ENCODE measurements at places on chromosomes 5 and 9.

- DNase-seq = no peak
Measured at GRCh38 chr9:72315089-72315509, 49.9 kb downstream of the ZFAND5 start.

DNA sequence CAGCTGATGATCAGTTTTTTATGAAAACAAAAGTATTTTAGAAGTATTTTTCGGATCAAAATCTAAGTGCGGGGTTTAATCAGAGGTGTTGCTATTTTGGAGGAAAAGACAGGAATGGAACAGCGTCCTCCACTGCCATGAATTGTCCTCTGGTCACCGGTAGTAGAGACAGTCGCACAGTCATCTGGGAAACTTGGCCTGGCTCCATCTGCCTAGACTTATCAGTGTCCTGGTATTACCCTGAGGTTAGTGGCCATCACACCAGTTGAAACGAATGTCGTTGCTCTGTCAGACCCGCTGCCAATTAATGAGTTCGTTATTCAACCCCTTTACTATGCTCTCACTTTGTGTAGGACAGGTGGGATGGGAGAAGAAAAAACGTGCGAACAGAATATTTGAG lies 8.2 kb downstream of the TLX3 start:
- DNase-seq = no peak

DNA sequence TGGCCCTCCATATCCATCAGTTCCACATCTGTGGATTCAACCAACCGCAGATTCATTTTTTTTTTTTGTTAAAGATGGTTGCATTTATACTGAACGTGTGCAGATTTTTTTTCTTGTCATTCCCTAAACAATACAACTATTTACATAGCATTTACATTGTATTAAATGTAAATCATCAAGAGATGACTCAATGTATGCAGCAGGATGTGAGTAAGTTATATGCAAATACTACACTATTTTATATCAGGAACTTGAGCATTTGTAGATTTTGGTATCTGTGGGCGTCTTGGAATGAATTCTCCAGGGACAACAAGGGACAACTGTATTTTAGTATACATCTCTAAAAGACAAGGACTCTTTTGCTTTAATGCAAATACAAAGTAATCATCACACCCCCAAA lies 299.2 kb upstream of the ZNF608 start:
- no peak for DNase-seq

DNA sequence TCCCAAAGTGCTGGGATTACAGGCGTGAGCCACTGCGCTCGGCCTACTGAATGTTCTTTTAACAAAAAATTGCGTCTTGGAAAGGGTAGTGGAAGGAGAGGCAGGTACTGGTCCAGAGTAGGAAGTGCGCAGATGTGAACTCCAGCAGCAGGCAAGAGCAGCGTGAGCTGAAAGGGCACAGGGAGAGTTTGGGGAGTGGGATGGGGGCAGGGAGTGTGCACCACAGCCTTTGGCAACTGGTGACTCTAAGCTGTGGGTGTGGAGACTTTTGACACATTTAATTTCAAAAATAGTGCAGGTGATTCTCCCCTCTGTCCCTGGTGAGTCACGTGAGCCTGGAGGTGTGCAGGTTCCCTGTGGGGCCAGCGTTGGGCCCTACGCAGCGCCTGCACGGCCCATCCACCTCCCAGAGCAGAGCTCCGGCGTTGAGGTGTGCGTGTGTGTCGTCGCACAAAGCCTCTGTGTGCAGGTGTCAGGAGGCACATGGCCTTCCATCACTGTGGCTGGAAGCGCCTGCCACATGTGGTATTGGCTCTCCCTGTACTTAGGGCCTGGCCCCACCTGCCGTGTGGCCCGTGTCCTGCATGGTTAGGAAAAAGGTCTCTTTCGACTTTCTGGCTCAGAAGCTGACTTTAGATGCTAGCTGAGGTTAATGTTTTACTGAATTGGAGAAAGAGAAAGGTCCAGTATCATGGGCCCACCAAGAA lies 11.5 kb downstream of the SQSTM1 start:
- DNase-seq = no peak

DNA sequence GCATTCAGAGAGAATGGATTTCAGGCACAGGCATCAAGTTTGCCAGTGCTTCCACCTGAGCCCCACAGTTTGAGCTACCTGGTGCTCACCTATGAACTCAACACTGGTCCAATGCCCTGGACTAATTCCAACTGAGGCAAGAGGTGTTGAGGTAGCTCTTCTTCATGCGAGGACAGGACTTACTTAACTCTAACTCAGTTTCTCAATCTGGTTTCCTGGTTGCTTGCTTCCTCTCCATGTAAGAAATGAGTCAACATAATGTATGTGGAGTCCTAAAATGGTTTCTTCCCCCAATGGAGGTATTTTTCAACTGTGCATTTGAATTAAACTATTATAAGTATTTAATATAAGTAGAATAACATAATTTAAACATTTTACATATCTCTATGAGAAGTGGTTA lies 523.6 kb upstream of the DAB2 start:
- no peak for DNase-seq

DNA sequence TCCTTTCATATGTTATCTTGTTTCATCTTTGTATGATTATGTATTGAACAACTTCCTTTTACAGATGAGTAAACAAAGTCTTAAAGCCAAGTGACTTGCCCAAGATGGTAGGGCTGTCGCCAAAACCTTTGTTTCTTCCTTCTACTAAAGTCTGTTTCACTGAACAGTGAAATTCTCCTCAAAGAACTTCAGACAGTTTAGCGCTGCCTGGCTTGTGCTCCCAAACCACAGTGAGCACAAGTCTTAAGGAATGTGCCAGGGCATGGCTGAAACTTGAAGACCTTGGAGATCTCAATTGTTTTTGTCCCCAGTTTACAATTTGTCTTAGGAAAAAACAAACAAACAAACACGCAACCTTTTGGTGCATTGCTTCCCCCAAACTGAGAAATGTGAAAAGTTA lies 273.5 kb downstream of the CRB2 start:
- no peak for DNase-seq

- DNase-seq = peak; percentile 70
Measured at GRCh38 chr5:157502143-157502647, 42.2 kb downstream of the NIPAL4 start.

DNA sequence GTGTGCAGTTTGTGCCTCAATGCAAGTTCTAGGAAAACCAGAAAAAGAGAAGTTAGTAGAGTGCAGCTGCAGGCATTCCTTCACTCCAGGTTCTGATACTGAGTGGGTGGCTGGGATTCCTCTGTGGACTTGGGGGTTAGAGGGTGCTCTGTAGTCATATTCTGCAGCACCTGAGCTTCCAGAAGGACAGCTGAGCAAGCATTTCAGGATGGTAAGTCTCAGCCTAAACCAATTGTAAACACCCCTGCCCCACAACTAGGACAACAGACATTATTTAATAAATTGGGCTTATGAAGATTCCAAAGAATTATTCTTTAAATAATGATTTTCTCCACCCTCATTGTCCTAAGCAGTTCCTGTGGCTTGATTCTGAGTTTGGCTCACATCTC lies 9.1 kb downstream of the FAXDC2 start:
- no peak for DNase-seq

DNA sequence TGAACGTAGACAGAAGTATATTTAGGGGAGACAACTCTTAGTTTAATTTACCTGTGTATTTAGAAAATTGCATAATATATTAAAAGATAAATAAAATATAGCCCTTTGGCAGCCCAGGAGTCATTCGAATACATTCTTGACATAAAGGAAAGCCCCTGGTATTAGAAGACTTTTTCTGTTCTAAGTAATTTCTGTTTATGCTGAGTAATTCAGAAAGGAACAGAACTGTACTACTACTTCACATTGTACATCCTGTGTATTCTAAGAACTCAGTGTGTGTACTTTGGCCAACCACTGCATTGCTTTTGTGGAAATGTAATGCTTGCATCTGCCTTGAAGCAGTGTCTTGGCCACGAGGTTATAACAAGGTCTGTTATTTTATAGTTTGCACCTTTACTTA lies 136.4 kb downstream of the KDM4C start:
- no peak for DNase-seq

- DNase-seq = no peak
Measured at GRCh38 chr5:50794812-50795211, 128.4 kb downstream of the PARP8 start.

DNA sequence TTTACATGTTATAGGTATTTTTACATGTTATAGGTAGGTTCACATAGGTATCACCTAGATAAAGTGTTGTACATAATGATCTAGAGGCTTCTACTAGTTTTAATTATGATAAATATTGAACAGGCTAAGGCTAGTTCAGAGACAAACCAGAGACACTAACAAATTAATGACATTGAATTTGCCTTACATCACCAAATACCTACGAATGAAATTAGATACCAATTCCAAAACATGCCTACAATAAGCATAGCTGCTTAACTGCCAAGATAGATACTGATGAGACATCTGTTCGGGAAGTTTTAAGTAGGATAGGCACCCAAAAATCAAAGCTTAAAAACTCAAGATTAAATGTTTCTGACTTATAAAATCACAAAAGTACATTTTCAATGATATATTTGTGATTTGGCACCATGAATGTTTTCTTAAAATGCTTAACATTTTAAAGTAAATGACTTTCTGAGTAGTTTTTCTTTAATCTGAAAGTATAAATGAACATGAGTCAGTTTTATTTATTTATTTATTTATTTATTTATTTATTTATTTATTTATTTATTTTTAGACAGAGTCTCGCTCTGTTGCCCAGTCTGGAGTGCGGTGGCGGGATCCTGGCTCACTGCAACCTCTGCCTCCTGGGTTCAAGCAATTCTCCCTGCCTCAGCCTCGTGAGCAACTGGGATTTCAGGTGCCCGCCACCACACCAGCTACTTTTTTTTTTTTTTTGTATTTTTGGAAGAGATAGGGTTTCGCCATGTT lies 703.1 kb upstream of the ARRDC3 start:
- DNase-seq = no peak

GRCh38 chr9:68998385-68998784 lies 15.5 kb downstream of the PRKACG start:
- DNase-seq = no peak

DNA sequence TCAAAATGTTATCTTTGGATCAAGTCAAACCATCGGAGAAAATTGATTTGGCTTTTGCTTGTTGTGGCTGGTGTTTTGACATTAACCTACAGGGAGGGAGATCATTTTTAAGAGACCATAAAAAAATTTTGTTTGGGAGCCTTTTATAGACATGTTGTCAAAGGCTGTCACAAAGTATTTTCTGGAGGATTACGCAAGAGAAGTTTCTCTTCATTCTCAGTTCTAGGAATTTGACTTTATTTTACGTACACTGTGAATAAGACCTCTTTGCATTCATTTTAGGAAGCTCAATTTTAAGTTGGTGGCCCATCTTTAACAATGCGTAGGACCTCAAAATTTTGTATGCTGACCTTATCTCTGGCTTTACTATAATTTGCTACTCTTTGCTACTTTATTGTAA lies 50.2 kb upstream of the SLC44A1 start:
- DNase-seq = no peak

DNA sequence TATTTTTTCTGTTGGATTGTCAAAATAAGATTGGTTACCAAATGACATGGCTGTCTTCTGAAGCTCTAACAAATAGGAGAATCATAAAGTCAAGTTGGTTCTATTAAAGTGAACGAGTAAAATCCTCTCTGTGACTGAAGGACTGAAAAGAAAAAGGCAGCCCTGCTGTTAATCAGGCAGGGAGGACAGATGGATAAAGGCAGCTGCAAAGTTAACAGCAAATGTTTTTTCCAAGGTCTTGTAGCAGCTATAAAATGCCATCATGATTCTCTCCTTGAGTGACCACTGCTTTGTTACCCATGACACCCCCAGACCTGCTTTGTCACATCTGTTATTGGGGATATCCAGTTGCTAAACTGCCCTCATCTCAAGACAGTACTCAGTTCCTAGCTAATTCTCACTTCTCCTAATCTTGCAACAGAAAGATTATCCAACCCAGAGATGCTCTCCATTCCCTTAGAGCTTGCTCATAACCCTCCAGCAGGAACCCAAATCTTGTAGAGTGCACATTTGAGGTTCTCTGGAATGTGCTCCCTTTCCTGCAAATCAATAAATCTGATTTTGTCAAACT lies 89.7 kb upstream of the PARP8 start:
- no peak for DNase-seq
